ENCODE measurements at places on chromosomes 1 and 21.

GRCh38 chr1:58971629-58972140 is 187.8 kb upstream of the JUN start:
- DNase-seq = no peak

DNA sequence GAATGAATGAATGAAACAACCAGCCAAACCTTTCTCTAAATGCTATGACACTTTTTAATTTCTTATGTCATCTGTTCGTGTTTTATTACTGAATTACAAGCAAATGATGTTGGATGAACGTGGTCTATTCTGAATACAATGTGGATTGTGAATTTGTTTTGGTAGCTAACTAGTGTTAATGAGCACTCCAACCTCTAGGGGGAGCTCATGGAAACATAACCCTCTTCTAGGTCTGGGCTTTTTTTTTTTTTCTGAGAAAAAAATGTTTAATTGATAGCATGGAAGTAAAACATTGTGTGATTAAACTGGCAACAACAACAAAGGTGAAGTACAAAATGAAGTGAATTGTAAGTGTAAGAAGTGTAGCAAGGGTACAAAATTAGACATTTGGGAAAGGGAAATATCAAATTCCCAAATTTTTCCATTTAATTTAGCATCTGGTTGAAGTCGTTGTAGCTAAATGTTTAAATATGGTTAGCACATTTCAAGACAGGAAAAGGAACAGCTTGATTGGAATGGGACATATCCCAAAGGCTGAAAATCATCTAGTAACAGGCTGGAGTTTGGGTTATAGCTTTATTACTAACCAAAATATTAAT is 42.6 kb upstream of the PTGS2 start:
- peak; percentile 82 for DNase-seq

DNA sequence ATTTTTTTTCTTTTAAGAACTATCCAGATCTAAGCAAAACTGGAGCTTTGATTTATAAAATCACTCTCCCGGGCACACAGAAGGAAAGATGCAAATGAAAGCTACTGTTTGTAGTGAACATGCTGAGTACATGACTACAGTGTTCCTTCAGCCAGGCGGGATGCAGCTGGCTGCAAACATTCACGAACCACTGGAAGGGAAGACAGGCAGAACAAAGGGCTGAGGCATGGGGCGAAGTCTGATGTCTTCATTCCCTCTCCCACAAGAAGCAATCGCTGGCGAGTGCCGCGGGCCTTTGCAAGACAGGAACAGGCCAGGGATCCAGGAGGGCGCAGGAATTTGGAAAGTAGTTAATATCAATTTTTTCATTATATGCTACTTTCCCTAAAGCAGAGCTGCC is 257.9 kb upstream of the AJAP1 start:
- no peak for DNase-seq

DNA sequence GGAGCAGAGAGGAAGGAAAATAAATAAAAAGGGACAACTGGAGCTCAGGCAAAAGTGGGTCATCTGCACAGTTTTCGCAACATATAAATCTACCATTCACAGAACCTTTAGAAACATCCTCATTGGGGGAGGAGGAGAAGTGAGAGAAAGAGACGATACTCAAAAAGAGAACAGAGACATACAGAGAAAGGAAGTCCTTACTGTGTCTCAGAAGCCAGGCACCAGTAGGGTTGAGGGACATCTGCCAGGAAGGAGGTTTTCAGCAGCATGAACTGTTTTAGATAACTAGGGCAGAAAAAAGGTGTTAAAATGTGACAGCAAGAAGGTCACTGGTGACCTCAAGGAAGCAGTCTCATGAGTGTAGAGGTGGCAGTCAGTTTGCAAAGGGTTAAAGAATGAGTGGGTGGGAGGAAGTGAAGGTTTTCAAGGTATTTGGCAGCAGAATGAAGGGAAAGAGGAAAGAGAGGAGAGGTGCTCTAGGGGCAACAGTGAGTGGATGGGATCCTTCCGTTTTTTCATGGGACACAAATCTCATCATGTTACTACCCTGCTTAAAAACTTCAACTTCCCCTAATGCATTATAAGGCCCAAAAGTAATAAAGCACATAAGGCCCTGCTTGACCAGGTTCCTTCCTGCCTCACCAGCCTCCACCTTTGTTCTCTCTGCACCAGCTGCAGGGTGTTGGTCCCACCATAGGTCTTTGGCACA is 9.5 kb downstream of the JAK1 start:
- DNase-seq = no peak

DNA sequence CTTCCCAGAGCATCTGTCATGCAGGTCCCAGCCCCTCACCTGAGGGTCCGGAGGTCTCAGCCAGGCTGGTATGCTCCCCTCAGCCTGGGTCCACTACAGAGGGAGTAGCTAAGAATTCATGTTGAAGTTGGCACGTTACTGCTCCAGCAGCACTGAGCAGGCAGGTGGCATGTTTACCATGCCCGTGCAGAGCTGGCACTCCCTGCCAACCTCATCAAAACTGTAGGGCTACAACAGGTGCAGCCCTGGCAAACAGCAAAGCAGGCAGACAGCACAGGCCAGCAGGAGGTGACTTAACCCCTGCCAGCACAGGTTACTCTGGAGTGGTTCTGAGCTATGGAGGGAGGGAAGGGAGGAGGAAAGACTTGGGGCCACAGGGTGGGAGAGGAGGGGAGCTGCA is 46.4 kb downstream of the NUAK2 start:
- peak; percentile 97 for DNase-seq

DNA sequence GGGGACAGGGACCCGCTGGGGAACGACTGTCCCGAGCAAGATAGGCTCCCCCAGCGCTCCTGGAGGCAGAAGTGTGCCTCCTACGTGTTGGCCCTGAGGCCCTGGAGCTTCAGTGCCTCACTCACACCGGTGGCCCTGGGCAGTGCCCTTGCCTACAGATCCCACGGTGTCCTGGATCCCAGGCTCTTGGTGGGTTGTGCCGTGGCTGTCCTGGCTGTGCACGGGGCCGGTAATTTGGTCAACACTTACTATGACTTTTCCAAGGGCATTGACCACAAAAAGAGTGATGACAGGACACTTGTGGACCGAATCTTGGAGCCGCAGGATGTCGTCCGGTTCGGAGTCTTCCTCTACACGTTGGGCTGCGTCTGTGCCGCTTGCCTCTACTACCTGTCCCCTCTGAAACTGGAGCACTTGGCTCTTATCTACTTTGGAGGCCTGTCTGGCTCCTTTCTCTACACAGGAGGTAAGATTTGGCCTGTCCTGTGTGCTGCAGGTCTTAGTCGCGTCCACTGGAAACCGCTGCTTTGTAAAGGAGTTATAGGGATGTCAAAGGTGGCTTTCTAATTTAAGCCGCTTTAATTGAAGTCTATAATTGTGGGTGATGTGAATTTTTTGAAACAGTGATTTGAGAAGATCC is 717 bp downstream of the UBIAD1 start:
- peak; percentile 38 for DNase-seq

DNA sequence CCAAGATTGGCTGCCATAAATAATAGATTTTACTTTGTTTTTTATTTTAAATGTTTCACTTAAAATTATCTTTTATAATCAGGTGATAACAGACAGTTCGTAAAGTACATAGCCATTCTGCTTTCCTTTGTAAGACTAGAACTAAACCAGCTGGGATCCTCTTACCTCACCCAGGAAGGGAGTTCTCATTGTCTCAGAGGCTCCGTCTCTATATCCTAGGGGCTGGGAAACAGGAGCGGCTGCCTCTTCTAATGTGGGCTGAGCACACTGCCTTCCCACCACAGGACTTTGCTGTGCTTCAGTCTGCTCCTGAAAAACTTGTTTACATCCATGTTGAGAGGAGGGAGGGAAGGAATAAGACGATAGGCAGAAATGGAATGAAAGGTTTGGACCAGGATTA is 45.6 kb upstream of the PGD start:
- DNase-seq = no peak

DNA sequence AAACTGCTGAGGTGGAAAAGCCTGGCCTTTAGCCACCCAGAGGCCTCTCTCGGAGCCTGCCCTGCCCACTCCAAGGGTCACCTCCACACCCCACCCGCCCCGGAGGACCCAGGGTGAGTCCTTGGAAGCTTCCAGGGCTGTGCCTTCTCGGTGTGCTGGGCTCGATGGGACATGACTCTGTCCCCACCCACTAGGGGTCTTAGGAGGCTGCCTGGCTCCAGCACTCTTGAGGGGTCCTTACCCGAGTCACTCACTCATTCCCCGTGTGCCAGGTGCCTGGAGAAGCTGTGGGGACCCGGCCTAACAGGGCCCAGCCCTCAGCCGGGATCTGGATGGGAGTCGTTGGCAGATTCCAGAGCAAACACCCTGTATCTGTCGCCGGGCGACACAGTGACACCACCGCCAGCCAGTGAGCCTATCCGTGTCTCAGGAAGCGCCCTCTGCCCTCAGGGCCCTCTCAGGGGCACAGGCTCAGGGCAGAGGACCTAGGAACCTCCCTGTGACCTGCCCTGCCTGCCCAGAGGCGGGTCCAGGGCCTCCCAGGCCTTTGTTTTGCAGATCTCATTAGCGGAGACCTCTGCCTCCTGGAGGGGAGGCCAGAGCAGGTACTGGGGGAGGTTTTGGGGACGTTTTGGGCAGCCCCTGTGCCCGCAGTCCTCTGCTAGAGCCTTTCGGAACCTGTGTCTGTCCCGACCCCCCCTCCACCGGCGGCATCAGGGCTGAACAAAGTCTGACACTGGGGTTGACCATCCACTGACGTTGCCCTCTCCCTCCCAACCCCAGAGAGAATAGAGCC is 3.1 kb upstream of the PRKCZ start:
- no peak for DNase-seq

DNA sequence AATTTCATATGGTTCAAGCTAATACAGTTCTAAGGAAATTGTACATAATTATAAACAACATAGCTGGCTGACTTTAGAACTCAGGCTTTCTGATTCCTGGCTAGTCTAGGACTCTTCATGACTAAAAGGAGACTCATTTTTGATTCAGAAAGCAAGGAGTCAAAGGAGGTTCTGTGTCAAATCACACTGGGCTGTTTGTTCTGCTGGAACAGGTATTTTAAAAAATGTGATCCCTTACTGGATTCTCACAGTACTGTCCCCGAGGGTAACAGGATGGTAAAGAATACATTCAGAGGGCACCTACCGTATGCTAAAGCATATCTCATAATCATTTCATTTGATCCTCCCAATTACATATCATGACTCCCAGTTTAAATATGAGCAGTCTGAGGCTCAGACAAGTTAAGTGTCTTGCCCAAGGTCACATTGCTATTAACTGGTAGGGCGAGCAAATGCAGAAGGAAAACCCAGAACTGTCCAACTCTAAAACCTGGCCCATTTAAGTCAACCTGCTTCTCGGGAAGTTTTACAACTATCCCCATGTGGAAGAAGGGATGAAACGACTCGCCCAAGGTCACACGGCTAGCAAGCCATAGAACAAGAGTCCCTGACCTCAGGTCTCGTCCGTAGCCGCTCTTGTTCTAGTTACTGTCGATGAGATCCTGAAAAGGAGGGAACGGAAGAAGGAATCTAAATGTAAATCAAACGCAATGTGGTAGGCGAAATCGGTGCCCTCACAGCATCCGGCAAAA is 675 bp downstream of the MYSM1 start:
- DNase-seq = no peak

- no peak for DNase-seq
Measured at GRCh38 chr1:156203331-156203730, 9.4 kb downstream of the SLC25A44 start.

DNA sequence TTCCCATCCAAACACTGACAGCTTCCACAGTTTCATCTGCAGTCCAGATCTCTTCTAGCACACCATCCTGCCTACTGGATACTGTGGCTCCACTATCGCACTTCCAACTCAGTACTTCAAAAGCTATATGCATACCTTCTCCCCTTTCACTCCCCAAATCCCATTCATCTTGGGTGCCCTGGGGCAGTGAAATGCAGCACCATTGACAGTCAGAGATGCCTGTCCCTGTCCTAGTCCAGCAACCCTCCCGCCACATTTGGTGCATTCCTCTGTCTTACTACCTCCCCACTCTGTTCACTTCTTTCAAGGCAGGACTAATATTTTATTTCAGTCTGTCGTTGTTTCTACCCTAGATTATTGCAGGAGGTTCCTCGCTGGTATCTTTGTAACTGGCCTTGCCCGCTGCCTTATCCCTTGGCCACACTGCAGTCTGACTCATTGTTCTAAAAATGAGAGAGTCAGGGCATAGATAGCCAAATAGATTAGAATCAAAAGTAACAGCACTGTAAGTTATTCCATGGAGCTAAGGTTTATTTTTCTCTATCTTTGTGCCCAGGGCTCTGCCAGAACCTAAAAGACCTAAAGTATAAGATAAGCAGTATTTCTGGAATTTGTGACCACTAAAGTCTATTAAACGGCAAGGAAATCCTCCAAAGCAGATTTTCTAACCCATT is 96.7 kb downstream of the ESRRG start:
- no peak for DNase-seq

DNA sequence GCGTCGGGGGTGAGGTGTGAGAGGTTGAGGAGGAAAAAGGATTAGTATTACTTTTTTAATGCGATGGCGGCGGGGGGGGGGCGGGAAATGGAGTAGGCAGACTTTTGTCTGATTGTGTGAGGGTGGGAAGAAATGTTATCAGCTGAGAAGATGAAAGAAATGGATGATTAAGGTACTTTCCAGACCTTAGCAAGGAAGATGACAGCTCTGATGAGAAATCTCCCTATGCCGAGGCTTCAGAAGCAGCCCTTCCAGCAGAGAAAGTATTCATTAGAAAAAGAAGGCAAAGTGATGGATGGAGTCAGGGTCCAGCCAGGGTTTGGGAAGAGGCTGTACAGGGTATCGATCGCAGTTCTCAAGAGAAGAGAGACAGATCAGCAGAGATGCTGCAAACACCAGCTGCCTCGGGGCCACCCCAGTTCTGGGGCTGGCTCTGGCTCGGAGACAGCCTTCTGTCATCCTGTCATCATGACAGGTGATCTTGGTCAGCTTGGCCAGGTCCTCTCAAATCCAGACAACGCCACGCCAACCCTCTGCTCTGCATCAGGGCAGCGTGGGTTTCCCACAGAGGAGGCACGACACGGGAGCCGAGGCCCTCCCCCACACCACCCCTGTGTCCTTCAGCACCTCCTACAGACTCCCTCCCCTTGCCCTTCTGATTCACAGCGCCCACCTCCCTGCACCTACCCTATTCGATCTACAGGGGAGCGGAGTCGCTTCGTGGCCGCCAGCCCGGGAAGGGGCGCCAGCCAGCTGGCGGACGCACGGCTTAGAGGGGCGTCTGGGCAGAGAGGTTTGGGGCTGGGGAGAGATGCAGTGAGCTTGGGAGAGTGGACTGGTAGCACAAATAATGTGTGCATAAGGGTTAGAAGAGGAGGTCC is 674 bp upstream of the ATXN7L2 start:
- DNase-seq = peak; percentile 8

GRCh38 chr1:244210884-244211558 is 159.9 kb downstream of the ZBTB18 start:
- DNase-seq = peak; percentile 10

DNA sequence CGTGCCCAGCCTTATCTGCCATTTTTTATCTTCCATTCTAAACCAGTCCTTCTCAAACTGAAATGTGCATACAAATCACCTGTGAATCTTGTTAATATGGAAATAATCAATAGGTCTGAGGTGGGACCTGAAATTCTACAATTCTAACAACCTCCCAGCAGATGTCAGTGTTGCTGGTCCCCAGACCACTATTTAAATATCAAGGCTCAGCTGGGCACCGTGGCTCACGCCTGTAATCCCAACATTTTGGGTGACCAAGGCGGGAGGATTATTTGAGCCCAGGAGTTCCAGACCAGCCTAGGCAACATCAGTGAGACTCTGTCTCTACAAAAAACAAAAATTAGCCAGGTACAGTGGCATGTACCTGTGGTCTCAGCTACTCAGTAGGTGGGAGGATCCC is 4.1 kb downstream of the UQCRHL start:
- peak; percentile 56 for DNase-seq

- peak; percentile 66 for DNase-seq
Measured at GRCh38 chr1:10867138-10867721, 70.8 kb upstream of the CASZ1 start.

GRCh38 chr1:226950316-226950715 is 10.2 kb downstream of the COQ8A start:
- DNase-seq = no peak
